ACHN (cell line): ENCODE measurements at places on chromosomes 16 and 17.

DNA sequence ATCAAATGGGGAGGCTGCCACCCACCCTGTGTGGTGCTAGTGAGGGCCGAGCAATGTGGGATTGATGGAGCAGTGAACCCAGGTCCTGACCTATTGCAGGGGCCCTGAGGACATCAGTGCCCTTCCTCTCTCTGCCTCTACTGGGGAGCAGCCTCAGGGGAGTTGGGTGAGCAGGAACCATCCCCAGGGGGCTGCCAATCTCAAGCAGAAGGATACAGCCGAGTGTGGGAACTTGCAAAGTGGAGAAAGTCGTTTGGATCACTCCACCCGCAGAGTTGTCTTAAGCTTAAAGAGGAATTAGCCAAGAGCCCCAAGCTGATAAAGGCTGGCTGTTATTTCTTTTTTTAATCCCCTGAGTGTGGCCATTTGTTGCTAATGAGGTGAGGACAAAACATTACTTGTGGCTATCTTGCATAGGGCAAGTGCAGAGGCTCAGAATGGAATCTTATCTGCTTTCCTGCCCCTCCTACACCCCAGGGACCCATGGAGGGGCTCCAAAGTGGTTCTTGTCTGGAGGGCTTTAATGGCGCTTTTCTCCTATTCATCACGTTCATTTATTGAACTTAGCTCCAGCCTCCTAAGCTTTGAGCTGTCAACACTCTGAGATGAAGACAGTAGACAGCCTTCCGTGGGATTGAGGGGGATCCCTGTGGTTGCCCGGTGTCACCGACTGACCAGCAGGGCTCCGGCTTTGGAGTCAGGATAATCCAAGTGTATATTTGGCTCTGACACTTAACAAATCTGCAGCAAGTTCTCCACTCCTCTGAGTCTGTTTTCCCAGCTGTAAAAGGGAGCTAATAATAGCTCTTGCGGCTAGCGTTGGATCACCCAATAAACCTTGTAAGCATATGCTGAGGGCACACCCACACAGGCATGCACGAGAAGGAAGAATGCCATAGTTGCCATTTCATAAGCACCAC is 45.1 kb downstream of the MYH11 start:
- DNase-seq: no peak

- DNase-seq: peak; percentile 49
These were observed 379 bp upstream of the OTOP2 start for GRCh38 chr17:74923538-74924249.

- peak; percentile 84 for DNase-seq
These were observed 75.4 kb downstream of the YPEL2 start for GRCh38 chr17:59406808-59407381.

GRCh38 chr16:55473587-55473986 is 5.4 kb upstream of the MMP2 start:
- DNase-seq: no peak

- no peak for DNase-seq
These were observed 5.3 kb upstream of the WSCD1 start for GRCh38 chr17:6064868-6065267.

GRCh38 chr16:12315330-12316136 is 339.0 kb downstream of the SNX29 start:
- no peak for DNase-seq

GRCh38 chr16:71408536-71408935 is 33.3 kb downstream of the TLE7 start:
- no peak for DNase-seq

- peak; percentile 12 for DNase-seq
These were observed 27.4 kb downstream of the SNX11 start for GRCh38 chr17:48134912-48135480.

DNA sequence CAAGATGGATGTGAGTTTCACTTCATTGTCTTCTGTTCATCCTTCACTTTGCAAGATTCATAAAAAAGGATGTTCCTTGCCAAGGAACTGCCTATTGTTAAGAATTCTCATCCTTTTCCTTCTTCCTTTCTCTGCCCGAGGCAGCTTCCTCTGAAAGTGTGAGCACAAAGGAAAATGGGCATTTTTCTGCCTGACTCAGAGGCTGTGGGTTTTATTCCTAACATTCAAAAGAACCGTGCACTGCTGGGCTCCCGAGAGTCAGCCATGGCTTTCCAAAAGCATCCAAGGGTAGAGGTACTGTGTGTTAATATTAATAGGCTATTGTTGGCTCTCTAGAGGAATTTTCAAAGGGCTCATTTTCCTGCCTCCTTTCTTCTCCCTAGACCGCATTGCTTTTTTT is 289.4 kb downstream of the ABCC12 start:
- no peak for DNase-seq

DNA sequence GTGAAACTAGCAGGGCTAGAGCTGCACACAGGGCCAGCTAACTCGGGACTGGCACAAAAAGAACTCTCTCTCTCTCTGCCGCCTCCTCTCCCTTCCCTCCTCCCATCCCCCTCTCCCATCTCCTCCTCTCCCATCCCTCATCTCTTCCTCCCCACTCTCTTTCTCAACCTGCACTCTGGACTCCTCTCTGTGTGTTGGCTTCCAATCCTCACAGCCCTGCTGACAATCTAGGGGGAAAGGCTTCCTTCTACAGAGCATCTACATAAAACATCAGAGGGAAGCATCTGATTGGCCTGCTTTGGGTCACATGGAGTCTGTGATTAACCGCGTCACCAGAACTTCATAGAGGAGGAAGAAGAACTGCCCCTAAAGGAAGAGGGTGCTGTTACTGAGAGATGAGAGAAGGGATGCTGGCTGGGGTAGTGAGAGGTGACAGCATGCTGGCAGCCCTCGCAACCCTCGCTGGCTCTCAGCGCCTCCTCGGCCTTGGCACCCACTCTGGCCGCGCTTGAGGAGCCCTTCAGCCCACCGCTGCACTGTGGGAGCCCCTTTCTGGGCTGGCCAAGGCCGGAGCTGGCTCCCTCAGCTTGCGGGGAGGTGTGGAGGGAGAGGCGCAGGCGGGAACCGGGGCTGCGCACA is 12.8 kb upstream of the ZFP90 start:
- DNase-seq: no peak

DNA sequence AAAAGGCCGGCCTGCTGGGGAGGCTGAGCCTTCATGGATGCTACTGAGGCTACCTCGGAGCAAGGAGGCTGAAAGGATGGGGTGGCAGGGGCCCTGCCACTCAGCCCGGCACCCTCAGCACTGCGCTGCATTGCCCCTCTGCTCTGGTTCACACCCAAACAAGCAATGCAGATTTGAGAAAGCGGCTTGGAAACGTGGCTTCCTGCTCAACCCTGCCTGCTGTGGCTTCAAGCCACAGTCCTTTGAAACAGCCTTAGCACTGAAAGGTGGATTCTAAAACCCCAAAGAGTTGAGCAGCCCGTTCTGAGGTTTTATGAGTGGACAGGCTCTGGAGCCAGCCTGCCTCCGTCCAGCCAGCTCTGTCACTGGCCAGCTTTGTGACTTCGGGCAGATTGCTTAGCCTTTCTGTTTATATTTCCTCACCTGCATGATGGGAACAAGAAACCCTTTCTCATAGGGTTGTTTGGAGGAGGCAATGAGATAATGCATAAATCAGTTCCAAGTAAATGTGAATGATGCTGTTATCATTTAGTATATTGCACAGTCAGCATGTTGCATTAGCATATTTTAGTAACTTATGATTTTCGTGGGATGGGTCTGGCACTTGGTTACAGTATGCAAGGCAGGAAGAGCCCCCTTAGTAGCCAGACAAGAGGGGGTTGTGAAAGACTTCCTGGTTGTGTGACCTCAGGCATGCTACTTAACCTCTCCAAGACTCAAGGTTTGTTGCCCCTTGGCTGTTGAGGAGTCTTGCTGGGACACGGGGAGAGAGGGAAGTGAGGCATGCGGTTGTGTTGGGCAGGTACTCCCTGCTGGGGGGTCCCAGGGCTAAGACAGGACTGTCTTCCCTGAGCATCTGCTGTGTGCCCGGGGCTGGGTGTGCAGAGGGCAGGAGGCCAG is 23.6 kb downstream of the CRISPLD2 start:
- DNase-seq: no peak

GRCh38 chr17:50843150-50843905 is 7.9 kb downstream of the WFIKKN2 start:
- no peak for DNase-seq

GRCh38 chr17:34645594-34645993 is 66.2 kb downstream of the TMEM132E start:
- DNase-seq: no peak

DNA sequence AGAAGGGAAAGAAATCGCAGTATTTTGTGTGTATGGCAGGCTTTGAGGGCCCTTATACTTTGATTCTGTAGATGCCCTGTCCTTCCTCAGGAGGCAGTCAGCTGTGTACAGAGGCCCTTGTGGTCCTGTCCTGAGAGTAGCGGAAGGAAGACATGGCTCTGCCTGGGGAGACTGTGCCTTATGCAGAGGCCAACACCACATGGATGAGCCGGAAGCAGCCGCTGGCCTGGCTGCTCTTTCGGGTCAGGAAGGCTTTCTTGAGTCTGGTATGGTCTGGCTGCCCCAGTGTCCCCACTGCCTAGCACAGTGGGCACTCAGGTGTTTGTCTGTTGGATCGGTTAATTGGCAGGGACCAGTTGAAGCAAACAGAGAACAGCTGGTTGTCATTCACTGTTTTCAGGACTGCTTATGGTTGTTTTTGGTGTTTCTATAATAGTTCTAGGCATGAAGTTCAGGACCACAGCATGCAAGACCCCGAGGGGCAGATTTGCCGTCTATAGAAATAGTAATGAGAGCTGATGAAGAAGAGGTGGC is 12.4 kb downstream of the USP10 start:
- no peak for DNase-seq

GRCh38 chr16:61823326-61823725 is 212.9 kb downstream of the CDH8 start:
- DNase-seq: no peak

- no peak for DNase-seq
These were observed 15.5 kb upstream of the NFATC3 start for GRCh38 chr16:68069511-68070248.

GRCh38 chr16:74747-75334 is 2.4 kb upstream of the RHBDF1 start:
- no peak for DNase-seq

DNA sequence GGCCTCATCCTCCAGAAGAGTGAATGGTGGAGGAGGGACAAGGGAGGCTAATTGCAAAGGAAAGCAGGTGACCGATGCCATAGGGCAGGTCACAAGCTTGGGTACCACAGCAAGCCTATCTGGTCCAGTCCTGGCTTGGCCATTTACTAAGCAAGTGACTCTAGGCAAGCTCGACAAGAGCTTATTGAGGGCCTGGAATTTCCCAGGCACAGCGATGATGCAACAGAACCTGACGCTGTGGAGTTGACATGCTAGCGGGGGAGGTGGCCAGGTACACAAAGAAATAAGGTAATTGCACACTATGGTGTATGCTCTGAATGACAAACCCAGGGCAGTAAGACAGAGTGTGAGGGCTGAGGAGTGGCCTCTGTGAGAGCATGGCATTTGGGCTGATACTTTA is 98.5 kb downstream of the PGS1 start:
- no peak for DNase-seq

GRCh38 chr17:47243737-47244598 is 9.7 kb upstream of the ITGB3 start:
- DNase-seq: no peak

- DNase-seq: no peak
These were observed 164.1 kb downstream of the SEC14L1 start for GRCh38 chr17:77304746-77305473.

- DNase-seq: peak; percentile 59
These were observed 307 bp downstream of the CDYL2 start for GRCh38 chr16:80804056-80804525.

DNA sequence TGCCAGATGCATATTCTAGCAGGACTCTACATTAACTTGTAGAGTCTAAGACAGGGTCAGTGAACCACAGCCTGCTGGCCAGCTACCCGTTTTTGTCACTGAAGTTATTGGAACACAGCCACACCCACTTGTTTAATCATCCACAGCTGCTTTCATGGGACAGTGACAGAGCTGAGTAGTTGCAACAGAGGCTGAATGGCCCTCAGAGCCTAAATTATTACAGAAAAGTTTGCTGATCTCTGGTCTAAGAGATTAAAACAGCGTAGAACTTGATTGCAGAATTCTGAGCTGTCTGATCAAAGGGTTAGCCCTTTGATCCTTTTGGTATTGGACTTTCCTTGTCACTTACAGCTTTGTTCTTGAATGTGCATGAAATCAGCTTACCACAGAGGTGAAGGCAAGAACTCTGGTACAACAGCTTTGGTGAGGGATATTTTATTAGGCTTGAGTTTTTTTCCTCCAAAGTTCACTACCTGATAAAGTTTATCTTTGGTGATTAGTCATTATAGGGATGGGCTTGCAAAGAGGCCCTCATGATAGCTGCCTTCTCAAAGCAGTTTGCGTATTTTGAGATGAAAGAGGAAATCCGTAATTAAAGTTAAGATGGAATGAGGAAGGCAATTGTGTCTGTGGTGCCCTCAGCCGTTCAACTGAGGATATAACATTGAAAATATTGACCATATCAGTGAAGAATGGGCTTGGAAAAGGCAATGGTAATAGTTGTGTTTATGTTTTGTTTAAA is 23.6 kb downstream of the ALDH3A2 start:
- DNase-seq: no peak

DNA sequence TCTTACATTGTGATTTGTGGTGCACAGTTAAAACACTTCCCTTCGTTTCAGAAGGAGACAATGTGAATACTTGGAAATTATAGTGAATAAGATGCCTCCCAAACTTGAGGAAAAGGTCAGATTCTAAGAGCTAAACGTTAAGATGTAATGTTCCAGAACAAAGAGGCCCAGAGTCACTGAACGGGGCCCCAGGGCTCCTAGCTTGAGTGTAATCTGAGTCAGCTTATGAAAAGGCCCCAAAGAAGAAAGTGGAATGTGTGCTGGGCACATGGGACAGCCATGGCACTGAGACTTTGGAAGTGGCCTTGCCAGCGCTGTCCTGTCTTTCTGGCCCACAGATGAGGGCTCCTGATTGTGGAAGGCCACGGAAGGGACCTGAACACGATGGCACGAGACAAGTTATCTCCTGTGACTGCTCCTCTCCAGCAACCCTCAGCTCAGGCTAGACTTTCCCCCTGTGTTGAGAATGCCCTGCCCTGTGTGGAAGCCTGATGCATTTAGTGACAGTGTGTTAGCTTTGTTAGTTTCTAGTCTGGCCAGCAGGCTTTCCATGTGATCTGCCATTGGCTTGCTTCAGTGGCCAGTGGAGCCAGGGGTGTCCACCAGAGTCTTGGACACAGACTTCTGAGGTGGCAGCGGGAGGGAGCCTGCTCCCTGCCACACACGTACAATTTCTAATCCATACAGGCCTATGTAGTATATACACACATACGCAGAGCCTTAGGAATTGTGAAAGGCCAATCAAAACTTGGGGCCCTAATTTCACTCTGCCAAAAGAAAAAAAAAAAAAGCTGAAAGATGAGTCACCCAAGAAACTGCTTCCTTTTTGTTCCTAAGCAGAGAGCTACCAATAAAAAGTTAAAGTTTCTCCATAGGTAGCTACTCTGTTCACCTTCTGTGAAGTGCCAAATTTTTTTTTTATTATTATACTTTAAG is 13.1 kb downstream of the SPATA33 start:
- DNase-seq: peak; percentile 25

- no peak for DNase-seq
These were observed 32.5 kb downstream of the BAIAP2 start for GRCh38 chr17:81067391-81067811.

GRCh38 chr16:57316390-57317017 is 32.0 kb upstream of the PLLP start:
- peak; percentile 83 for DNase-seq
